ENCODE measurements at places on chromosomes 11 and 22. TPM values are rescaled to one million over a fixed set of nuclear protein-coding genes. Genes with fewer than 3 reads are reported as not detected.
A peak's percentile ranks its signal among the peaks of the same experiment; 100 is the strongest.

- H3K36me3 ChIP-seq: no peaks in the 10 kb centered on the region
- H3K4me3 ChIP-seq: no peak overlapping the region
- peaks cover 3% of the 10 kb centered on the region for H3K4me1 ChIP-seq
These were observed 86.0 kb downstream of the CCDC81 start for GRCh38 chr11:86460461-86461385.

DNA sequence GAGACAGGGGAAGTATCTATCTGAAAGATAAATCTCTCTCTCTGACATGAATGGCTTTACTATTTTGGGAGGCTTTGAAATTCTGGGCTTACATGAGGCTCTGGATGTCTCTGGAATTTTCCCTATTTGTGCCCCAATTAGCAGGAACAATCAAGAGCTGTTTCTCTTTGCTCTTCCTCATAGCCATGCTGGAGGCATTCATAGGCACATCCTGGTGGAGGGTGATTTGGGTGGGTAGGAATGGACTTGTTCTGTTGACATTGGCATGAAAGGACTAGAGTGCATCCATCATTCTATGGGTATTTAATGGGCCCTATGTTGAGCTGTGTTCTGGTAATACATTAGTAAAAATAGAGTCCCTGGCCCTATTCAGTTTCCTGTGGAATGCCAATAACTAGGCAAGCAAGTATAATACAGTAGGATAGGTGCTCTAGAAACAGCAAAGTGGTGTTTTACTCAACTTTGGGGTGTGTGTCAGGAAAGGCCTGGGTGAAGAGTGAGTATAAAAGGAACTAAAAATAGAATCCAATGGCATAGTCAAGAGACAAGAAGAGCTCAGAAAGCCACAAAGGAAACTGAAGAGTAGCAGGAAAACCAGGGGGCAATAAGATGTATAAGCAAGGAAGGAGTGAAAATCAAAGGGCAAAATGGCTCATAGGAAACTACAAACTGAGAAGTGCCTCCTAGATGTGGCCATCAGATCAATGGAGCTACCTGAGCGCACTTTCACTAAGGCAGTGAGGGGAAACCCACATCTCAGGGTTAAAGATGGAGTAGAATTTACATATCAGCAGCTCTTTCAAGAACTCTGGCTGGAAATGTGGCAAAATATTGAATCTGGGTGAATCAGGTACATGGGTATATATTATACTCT, 45.0 kb downstream of the CWC15 start:
- H3K4me3 ChIP-seq: no peak overlapping the region
- H3K27me3 ChIP-seq: no peaks in the 10 kb centered on the region
- DNase-seq: no peak
- H3K27ac ChIP-seq: no peak overlapping the region
- H3K36me3 ChIP-seq: no peaks in the 10 kb centered on the region
- H3K4me1 ChIP-seq: no peaks in the 10 kb centered on the region

GRCh38 chr11:64894070-64894811, 15.8 kb upstream of the EHD1 start:
- H3K27ac ChIP-seq: peak overlapping the region; percentile 71
- peaks cover 7% of the 10 kb centered on the region for H3K36me3 ChIP-seq
- H3K4me1 ChIP-seq: peaks cover 10% of the 10 kb centered on the region
- no peak overlapping the region for H3K4me3 ChIP-seq

GRCh38 chr22:17974703-17975372, 49.5 kb downstream of the MICAL3 start:
- H3K36me3 ChIP-seq: no peaks in the 10 kb centered on the region
- no peak for DNase-seq
- H3K27ac ChIP-seq: no peak overlapping the region
- H3K4me1 ChIP-seq: peaks cover 16% of the 10 kb centered on the region
- no peaks in the 10 kb centered on the region for H3K27me3 ChIP-seq

GRCh38 chr11:2779981-2780849, 80.4 kb upstream of the KCNQ1OT1 start:
- DNase-seq: peak; percentile 44
- no peak overlapping the region for H3K4me3 ChIP-seq
- H3K4me1 ChIP-seq: peaks cover 35% of the 10 kb centered on the region
- H3K27me3 ChIP-seq: no peaks in the 10 kb centered on the region
- H3K36me3 ChIP-seq: no peaks in the 10 kb centered on the region

- H3K36me3 ChIP-seq: no peaks in the 10 kb centered on the region
- no peaks in the 10 kb centered on the region for H3K4me1 ChIP-seq
These were observed 23.6 kb upstream of the CACNG2 start for GRCh38 chr22:36727110-36727509.

- no peak for DNase-seq
- H3K4me1 ChIP-seq: peaks cover 12% of the 10 kb centered on the region
- no peak overlapping the region for H3K4me3 ChIP-seq
- no peaks in the 10 kb centered on the region for H3K27me3 ChIP-seq
These were observed 71.4 kb downstream of the SLC1A2 start for GRCh38 chr11:35347921-35348331.

GRCh38 chr22:43017525-43018460, 2.8 kb upstream of the PACSIN2 start:
- no peaks in the 10 kb centered on the region for H3K36me3 ChIP-seq
- H3K4me1 ChIP-seq: no peaks in the 10 kb centered on the region
- H3K27ac ChIP-seq: no peak overlapping the region
- no peak for DNase-seq
- no peak overlapping the region for H3K4me3 ChIP-seq

The APOC3 gene
- not detected for total RNA-seq

The RFPL3 gene
- total RNA-seq: not detected

The FAM180B gene
- not detected for total RNA-seq

The UCP3 gene
- total RNA-seq: 0.91 TPM

Data from pancreas (tissue), 10 donors.